T-helper 9 cell (primary cell): ENCODE measurements at places on chromosomes 4 and X.

DNA sequence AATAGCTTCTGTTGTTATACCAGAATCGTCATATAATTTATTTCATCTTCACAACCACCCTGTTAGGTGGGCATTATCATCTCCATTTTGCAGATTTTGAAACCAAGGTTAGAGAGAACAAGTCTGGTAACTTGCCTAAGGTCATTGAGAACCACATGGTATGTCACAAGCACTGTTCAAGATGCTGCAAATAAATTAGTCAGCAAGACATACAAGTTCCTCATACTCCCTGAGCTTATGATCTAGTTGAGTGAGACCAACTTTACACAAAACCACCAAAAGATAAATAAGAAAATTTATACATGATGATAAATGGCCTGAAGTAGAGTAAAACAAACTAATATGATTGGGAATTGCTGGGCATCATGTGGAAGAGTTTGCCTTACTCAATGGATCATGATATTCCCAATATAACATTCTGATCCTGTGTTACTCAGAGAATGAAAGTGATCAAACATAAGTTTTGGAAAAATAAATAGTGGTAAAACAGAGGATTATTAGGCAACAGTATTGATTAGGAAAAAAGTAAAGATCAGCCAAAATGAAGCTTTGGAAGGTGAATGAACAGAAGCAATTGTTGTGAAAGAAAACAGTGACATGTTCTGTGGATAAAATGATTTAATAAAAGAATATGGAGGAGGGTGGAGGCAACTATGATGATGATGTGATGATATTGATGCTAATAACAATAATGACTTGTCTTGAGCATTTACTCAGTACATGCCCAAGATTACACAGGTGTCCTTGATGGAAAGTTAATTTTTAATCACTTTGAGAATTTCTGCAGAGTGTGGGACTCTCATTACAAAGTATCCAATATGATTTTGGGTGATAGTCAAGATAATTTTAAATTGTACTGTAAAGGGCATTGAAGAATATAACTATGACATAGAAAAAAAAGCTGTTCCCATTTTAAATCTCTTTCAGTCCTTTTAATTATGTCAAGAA lies 34.1 kb upstream of the IL1RAPL1 start:
- no peak for DNase-seq

DNA sequence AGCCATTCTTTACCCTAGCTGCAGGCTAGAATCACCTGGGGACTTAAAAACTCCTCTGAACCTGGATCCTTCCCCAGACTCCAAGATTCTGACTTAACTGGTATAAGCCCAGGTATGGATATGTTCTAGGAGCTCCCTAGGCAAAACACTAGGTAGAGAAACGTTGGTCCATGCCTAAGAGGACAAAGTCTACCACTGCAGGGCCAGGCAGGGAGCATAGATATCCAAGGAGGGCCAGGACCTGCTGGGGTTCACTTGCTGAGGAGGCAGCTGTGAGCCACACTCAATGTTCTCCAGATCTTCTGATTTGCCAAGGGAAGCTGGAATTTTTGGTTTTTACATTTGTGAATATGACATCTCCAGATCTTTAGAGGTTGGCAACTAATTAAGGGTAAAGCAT lies 48.6 kb upstream of the TRIM2 start:
- no peak for DNase-seq

GRCh38 chr4:112083587-112084347 lies 61.5 kb upstream of the FAM241A start:
- no peak for DNase-seq

GRCh38 chr4:153466949-153467896 lies 1.1 kb downstream of the TMEM131L start:
- peak; percentile 33 for DNase-seq

DNA sequence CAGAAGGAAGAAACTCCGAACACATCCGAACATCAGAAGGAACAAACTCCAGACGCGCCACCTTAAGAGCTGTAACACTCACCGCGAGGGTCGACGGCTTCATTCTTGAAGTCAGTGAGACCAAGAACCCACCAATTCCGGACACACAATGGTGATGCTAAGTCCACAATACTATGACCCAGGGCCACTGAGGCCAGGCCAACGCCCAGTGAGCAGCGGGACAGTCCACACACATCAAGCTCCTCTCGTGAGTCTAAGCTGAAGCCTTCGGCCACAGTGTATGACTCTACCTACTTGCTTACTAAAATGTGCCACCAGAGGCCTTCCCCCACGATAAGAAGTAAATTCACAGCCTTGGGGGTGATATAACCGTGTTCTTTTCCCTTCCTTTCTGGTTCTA lies 10.2 kb upstream of the CDKN2AIP start:
- DNase-seq: no peak
